ENCODE measurements at places on chromosomes 16 and 17. TPM values are rescaled to one million over a fixed set of nuclear protein-coding genes. Genes with fewer than 3 reads are reported as not detected.

The ABCC11 gene
- total RNA-seq, result under 0.01 TPM

The KCNJ2 gene
- total RNA-seq, result 5.1 TPM

The PYDC1 gene
- not detected for total RNA-seq

The TBC1D3 gene
- total RNA-seq, result not detected

The KRT28 gene
- total RNA-seq, result not detected

All from osteoblast (primary cell).